ENCODE measurements at places on chromosomes 16 and 17.

GRCh38 chr17:13640551-13640950 lies 38.8 kb upstream of the HS3ST3A1 start:
- DNase-seq: no peak

- no peak for DNase-seq
These were observed 44.3 kb upstream of the HELZ start for GRCh38 chr17:67289181-67289876.

GRCh38 chr17:41666708-41667279 lies 21.9 kb upstream of the EIF1 start:
- DNase-seq: peak; percentile 64

GRCh38 chr16:4328782-4329775 lies 13.2 kb downstream of the GLIS2 start:
- no peak for DNase-seq

GRCh38 chr17:47763913-47764582 lies 31.0 kb downstream of the TBX21 start:
- DNase-seq: no peak

DNA sequence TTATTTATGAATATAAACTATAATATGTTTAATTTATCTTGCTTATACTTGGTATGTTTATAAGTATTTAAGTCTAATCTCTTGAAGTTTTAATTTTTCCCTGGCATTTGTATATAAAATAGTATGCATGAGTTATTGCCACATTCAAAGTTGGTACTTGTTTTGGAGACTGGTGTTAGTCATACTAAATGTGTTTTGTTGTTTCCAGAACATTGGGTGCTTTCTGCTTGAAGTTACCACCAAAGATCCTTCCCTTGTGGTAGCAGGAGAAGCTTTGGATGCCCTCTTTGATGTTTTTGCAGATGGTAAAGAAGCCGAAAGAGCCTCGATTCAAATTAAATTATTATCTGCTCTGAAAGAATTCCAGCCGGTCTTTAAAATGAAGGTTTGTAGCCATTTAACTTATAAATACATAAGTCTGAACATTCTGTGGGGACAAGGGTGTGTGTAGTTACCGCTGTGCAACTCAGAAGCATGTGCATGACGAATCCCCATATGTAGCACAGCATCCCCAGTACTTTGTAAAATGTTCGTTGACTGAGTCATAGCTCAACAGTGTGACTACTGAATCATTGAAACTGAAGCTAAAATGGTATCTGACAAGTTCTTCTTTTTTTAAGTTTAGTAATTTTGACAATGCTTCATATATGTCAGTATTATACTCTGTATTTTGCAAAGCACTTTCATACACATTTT lies 36.4 kb downstream of the HEATR3 start:
- no peak for DNase-seq

- no peak for DNase-seq
These were observed 36.1 kb upstream of the DLX4 start for GRCh38 chr17:49932901-49933300.

DNA sequence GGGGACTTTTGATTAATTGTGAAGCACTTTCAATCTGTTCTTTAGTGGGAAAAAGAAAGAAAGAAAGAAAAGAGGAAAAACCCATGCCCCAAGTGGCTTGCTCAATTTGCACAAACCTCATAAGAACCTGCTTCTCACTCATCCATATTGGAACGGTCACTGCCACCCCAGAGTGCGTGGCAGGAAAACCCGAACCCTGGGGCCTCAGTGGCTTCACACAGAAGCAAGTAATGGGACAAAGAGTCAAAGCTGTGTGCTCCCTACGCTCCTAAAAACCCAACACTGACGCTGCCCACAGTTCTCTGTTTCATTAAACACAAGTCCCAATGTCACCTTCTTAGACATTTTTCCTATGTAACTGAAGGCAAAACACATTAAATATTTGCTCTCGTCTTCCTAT lies 1.2 kb downstream of the SLC6A4 start:
- no peak for DNase-seq

DNA sequence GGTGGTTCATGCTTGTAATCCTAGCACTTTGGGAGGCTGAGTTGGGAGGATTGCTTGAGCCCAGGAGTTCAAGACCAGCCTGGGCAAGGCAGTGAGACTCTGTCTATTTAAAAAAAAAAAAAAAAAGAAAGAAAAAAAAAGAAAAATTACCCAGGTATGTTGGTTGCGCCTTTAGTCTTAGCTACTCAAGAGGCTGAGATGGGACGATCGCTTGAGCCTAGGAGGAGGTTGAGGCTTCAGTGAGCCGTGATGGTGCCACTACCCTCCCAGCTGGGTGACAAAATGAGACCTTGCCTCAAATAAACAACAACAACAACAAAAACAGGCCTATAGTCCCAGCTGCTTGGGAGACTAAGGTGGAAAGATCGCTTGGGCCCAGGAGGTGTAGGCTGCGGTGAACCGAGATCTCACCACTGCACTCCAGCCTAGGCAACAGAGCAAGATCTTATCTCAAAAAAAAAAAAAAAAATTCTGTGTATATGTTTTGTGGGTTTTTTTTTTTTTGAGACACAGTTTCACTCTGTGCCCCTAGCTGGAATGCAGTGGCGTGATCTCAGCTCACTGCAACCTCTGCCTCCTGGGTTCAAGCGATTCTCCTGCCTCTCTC lies 12.5 kb upstream of the ANKRD40CL start:
- no peak for DNase-seq

GRCh38 chr17:20156196-20157000 lies 147.2 kb downstream of the SPECC1 start:
- DNase-seq: no peak

- no peak for DNase-seq
These were observed 6.5 kb downstream of the TBX6 start for GRCh38 chr16:30085247-30085646.

DNA sequence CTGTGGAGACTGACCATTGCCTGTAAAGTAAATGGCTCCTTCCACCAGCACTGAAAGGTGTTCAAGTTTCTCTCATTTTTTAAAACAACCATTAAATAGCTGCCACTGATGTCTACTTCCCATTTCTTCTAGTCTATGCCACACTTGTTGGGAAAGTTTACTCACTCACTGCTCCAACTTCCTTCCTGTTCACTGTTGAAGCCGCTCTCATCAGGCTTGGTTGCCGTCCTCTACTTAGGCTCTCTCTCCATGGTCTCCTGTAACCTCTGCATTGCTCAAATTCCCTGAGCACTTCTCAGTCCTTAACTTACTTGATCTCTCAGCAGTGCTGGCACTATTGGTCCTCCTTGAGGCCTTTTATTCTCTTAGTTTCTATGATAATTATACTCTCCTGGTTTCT lies 32.4 kb downstream of the SNX11 start:
- DNase-seq: no peak

DNA sequence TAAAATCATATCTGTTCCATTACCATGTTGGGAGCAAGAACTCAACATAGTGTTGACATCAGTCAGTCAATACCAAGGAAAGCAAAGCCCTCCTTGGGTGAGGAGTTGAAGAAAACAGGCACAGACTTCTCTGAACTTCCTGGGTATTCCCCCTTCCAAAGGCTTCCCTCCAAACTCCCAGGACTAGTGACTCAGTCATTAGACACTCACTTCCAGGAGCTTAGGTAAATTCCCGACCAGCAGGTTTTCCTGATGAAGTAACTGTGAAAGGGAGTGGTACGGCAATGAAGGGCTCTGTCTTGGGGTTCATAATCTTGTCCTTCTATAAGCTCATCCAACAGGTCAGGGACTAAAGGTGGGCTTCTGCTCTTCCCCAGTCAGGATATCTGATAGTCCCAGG lies 293.8 kb upstream of the AXIN2 start:
- DNase-seq: no peak

- DNase-seq: no peak
These were observed 22.1 kb upstream of the GNA13 start for GRCh38 chr17:65078441-65079160.

DNA sequence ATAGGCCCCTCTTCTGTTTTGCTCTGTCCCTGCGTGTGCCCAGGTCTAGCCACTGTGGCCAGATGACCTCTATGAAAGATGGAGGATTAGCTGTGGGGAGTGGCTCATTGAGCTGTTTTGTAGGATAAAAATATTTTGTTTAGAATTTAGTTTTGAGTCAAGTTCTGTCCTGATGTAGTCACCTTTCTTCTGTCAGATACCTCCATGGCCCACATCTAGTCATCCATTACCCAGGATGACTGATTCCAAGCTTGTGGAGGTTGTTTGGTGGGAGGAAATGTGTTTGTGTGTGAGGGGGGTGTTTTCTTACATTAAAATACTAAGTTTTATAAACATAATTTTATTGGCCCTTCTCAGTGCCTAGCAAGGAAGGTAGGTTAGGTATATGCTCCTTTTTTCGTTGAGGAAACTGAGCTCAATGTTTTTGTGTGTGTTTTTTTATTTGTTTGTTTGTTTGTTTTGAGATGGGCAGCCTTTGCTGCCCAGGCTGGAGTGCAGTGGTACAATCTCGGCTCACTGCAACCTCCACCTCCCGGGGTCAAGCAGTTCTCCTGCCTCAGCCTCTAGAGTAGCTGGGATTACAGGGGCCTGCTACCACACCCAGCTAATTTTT lies 16.3 kb downstream of the SNX11 start:
- no peak for DNase-seq

DNA sequence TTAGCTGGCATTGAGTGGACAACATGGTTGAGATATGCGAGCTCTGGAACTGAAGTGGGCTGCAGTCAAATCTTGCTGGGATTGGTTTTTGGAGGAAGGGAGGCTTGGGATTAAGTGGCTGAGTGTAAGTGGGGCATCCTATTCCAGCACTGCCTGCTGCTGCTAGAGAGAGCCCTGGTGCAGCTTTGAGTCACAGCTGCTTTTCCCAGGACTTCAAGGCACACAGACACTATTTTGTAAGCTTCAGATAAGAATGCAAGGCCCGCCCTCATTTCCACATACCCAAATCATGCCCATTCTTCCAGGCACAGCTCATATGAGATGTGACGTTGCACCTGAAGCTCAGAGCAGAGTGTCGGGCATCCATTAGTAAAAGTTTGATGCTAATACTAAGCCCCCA lies 10.2 kb upstream of the MAF start:
- no peak for DNase-seq

- DNase-seq: peak; percentile 77
These were observed at the start of gene DDX42 for GRCh38 chr17:63774141-63774968. Gene DDX42 (plus strand): TSS chr17:63774170. CDS start chr17:63787050, 12,880 bp downstream.

GRCh38 chr16:66490774-66491715 lies 58.9 kb downstream of the TK2 start:
- no peak for DNase-seq

GRCh38 chr16:11408216-11408615 lies 63.0 kb downstream of the RMI2 start:
- no peak for DNase-seq

DNA sequence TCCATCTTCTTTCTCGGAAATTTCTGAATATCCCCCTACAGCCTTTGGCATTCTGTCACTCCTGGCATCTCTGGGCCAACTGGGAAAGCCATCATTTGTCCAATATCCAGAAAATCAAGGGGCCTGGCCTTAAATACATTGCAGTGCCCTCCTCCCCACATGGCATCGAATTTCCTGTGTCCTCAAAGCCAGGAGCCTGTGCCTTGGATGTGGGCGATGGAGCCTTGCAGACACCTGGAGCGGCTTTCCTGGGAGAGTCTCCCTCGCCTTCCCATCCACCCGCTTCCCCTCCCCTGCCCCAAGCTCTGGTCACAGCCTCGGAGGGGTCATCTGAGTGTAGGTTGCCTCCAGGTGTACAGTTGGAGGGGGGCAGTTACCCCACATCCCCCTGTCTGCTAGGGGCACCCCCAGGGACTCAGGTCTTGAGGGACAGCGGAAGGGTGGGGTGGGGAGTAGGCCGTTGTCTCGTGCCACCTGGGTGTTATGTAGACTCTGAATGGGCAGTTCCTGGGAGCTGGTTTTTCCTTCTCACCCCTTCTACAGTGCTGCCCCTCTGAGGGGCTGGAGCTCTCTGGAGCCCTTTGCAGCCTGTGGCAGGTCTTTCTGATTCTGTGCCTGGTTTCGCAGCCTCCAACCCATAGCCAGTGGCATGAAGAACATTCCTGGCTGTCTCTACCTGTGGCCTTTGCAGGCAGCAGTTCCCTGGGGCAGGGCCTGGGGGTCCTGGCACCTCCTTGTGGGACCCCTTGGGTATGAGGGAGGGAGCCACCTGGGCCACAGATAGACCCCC lies 239.8 kb downstream of the SEC14L1 start:
- no peak for DNase-seq

DNA sequence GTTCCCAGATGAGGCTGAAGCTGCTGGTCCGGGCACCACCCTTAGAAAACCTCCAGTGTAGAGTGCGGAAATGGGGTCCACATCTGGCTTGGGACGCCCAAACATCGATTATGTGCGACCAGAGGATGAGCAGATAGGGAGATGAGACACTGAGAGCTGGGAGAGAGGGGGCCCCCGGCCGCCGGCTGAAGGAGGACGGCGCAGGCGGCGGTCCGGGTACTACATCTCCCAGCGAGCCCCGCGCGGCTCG lies 182 bp upstream of the SPECC1 start:
- no peak for DNase-seq

- DNase-seq: no peak
These were observed 119.6 kb upstream of the PMFBP1 start for GRCh38 chr16:72291531-72291981.

- no peak for DNase-seq
These were observed 572 bp downstream of the MPG start for GRCh38 chr16:78444-79150.

- DNase-seq: no peak
These were observed 182.6 kb downstream of the LGALS9B start for GRCh38 chr17:20284570-20285295.

GRCh38 chr16:82633964-82634600 lies 7.3 kb downstream of the CDH13 start:
- DNase-seq: no peak

DNA sequence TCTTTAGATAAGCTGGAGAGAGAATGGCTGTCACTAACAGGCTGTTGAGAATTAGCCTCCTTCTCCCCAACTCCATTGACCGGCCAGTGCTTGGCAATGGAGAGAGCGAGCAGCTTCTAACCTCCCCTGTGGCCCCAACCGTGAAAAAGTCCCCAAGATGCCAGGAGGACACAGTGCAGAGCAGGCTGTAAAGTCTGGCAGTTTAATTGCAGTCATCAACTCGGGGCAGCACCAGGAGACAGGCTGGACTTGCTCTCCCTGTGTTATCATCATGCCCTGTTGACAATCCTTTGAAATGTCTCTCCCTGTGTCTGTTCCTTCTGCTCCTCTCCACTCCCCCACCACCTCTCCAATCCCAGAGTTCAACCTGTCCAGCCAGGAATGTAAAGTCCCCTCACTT lies 705 bp upstream of the CDRT4 start:
- no peak for DNase-seq

DNA sequence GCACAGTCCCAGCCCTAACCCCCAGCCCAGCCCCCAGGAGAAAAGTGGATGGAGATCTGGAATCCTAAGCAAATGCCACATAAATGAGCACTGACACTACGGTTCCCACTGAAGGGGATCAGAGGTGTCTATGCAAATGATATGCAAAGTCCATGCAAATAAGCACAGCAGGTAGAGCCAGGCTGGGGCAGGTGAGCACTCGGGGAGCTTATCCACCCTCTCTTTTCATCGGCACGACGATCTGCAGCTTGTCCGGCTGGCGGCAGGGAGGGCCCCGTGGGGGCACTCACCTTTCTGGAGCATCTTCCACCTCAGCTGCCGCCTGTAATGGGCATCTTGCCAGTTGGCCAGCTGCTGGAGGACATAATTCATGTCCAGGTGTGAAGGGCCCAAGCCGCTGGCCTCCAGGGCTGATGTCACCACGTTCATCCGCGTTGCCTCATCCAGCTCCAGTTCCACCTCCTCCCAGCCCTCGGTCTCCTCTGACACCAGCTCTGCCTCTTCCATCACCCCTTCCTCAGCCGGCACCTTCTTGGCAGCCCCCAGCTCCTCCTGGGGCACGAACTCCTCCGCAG lies 9.9 kb downstream of the HAP1 start:
- DNase-seq: no peak

GRCh38 chr16:814974-815373 lies 14.4 kb upstream of the GNG13 start:
- no peak for DNase-seq
